ENCODE measurements at places on chromosomes 4 and X.
A peak's percentile ranks its signal among the peaks of the same experiment; 100 is the strongest.

GRCh38 chr4:4864940-4865704 lies 5.7 kb downstream of the MSX1 start:
- DNase-seq, result no peak

- no peak for DNase-seq
Measured at GRCh38 chr4:78862314-78862737, 76.9 kb downstream of the PAQR3 start.

DNA sequence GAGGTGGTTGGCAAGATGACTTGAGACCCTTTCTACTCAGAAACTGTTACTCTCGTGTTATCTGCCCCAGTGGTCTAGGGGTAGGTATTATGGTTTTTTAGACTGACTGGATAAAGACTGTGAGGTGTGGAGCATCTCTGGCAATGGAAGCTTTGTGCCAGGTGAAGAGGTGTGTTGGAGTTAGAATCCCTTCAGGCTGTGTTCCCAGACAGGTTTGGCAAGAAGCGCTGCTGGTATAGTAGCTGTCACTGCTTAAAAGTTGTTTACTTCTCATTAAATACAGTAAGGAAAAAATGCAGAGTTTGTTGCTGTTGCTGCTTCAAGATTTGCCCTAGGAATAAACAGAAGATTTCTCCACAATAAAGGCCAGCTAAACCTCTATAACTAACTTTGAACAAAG lies 35.3 kb downstream of the AREG start:
- DNase-seq, result no peak

GRCh38 chr4:40199999-40200874 lies 3.4 kb downstream of the RHOH start:
- peak; percentile 87 for DNase-seq

- DNase-seq, result no peak
Measured at GRCh38 chr4:10688846-10689245, 4.3 kb upstream of the CLNK start.

DNA sequence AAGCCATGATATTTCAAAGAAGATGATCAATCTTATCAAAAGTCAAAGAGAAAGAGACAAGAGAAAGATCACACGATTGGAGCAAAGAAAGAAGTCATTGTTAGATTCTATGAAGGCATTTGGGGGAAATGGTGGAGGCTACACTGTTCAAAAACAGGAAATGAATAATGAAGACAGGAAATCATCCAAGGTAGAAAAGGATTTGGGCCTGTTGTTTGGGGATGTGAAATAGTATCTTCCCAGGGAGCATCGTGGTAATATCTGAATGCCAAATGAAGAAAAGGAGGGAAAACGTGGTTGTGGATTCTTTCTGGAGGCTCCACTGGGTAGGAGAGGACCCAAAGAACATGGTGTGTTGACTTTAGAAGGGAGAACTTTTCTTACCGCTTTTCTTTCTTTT lies 482.4 kb downstream of the NLGN4X start:
- DNase-seq, result no peak

DNA sequence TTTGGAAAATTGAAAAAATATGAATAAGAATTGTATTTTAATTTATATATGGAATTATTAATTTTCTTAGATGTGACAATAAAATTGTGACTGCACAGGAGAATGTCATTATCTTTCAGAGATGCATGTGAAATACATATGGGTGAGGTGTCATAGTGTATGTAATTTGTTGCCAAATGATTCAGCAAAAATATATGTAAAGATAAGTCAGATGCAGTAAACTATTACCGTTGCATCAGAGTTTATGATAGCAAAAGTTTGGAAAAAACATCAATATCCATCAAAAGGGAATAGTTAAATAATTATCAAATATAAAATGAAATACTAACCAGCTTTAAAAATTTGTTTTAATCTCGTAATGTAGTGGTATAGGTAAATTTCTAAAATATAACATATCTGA lies 10.4 kb upstream of the SLC7A11 start:
- DNase-seq, result no peak

DNA sequence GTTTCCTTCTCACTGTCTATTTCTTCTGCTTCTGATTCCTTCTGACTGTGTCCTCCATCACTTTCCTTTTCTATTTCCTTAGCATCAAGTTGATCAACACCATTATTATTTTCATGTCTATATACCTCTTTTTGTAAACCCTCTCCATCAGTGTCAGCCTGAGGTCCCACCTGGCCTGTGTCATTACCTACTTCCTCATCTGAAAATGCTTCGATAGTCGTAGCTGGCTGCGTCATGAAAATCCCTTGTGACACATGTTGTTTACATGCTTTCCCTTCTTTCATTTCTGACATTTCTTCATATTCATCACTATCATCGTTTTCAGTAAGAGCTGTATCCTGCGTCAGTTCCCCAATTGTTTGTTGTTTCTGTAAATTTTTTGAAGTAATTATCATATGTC lies 39.6 kb downstream of the RPGR start:
- DNase-seq, result no peak

DNA sequence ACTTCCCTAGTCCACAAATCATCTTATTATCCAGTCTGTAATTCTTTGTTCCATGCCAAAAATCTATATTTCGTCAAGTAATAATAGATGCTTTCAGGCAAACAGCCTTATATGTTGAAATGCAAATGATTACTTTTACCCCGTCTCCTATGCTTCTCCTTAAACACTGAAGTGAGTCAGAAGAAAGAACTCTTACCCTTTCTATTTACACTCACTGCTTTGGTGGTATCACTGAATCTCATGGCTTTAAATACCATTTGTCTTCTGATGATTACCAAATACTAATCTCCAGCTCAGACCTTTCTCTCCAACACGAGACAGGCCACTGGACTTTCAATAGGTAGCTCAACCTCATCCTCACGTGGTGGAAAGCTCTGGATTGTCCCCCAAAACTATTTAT lies 558.1 kb downstream of the IL1RAPL1 start:
- no peak for DNase-seq

Measured in CD4-positive, alpha-beta T cell treated with Interferon alpha-2 for 1 hour (primary cell).